ENCODE measurements at places on chromosomes 3 and 15.

- no peak for DNase-seq
Measured at GRCh38 chr15:63605816-63606215, 8.6 kb downstream of the FBXL22 start.

DNA sequence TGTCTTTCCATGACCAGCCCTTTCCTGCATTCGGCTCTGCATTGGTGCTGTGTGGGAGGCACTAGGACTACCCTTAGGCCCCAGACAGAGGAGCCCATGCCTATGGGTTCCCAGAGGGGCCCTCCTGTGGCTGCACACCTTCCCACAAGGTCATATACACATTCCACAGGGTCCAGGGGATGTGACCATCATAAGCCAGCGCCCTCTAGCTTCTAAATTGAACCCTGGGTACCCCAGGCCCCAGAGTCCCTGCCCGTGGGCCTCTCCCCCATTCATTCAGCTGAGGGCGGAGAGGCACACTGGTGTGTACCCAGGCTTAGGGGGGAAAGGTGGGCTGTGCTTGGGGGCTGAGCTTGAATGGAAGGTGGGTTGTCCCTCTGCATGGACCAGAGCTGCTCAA lies 10.2 kb upstream of the SLC6A6 start:
- DNase-seq: no peak

DNA sequence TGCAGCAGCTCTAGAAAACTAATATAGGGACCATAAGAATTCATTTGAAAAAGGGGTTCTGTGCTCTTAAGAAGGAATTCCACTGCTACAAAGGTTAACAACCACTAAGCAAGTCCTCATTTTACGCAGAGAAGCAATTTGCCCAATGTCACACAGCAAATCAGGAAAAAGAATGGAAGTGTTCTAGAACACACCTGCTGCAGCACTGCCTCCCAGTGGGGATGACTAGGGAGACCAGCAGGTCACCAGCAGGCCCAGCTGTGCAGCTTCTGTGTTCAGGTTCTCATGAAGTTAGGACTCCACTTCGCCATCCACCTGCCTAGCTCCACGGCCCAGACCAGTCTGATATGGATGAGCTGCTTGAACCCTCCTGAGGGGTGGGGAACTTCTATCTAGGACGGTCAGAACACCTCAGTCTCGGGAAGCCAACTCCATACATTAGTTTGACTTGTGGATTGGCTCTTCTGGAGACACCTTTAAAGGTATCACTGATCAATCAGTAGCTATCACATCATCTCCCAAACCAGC lies 18.6 kb downstream of the POMGNT2 start:
- DNase-seq: no peak

DNA sequence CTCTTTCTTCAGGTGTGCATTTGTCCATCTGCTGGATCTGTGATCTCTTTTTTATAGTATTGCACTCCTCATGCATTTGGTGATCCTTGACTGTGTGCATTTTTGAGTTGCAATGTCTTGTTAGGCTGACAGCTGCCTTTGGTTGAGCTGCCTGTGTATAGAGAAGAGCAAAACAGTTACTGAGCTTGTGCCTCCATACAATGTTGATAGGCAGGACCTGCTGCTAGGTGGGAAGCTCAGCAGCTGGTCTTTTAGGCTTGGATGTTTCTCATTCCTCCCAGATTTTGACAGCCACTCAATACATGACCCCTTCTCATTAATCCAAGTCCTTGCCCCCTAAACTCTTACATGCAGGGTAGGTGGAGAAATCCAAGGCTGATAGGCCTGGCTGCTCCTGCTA lies 74.8 kb upstream of the PIAS1 start:
- DNase-seq: no peak

GRCh38 chr3:133733226-133733625 lies 13.0 kb upstream of the TF start:
- DNase-seq: no peak

All from NCI-H1930 (cell line).